Fibroblast of lung (primary cell): ENCODE measurements at places on chromosomes 1 and 21. TPM values are rescaled to one million over a fixed set of nuclear protein-coding genes. Genes with fewer than 3 reads are reported as not detected.
A peak's percentile ranks its signal among the peaks of the same experiment; 100 is the strongest.

Gene SGIP1
- 71.4 and 77.6 TPM in 2 replicates for polyA plus RNA-seq

Gene SLC6A9
- polyA plus RNA-seq = 3.3 and 3.4 TPM in 2 replicates

Gene HTR1D
- polyA plus RNA-seq = not detected in 2 replicates

DNA sequence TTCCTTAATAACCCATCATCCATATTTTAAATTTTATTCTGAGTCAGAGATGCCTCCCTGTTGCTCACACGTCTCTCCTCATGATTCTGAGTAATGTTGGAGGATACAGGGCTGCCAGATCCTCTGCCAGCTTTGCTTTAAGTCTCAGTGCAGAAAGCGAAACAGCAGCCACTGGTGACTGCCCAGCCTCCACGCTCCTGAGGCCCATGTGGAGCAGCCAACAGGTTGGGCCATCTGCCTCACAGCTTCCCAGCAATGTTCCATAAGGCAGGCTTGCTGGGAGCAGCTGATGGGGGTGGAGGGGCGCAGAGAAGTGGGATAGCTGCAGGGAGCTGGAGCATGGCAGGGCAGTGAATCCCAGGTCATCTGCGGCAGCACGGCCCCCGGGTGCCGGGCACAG is 104.2 kb downstream of the IGSF21 start:
- no peaks in the 10 kb centered on the region for H3K27me3 ChIP-seq
- no peaks in the 10 kb centered on the region for H3K36me3 ChIP-seq
- DNase-seq = no peak
- H3K27ac ChIP-seq = no peak overlapping the region

GRCh38 chr1:214312530-214313051 is 31.6 kb downstream of the SMYD2 start:
- peaks cover 2% of the 10 kb centered on the region for H3K4me1 ChIP-seq
- H3K27ac ChIP-seq = no peak overlapping the region
- no peak for DNase-seq
- no peak overlapping the region for H3K4me3 ChIP-seq

DNA sequence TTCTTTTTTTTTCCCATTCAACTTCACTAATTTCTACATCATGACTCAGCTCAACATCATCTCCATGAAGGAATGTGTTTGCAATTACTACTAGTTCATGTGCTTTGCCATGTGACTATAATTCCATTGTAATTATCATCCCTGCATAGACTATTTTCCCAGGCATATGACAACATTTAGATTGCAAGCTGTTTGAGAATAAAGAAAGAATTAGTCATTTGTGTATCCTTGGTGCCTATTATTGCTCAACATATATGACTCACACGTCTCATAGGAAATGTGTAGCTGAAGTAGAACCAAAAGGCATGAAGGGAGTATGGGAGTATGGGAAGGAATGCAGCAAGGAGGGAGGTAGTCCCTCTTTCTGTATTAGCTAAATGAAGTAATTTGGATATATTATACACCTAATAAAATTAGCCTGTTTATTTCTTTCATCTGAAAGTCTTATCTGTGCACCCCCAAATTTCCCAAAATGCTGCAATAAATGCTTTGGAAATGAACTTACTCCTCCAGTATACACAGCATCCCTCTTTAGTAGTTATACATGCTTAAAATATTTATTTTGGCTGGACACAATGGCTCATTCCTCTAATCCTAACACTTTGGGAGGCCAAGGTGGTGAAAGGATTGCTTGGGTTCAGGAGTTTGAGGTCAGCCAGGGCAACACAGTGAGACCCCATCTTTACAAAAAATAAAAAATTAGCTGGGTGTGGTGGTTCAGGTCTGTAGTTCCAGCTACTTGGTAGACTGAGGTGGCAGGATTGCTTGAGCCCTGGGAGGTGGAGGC is 316.9 kb upstream of the ADGRL4 start:
- H3K4me3 ChIP-seq = no peak overlapping the region
- peak overlapping the region; percentile 82 for H3K27ac ChIP-seq
- H3K36me3 ChIP-seq = no peaks in the 10 kb centered on the region
- no peaks in the 10 kb centered on the region for H3K27me3 ChIP-seq

- H3K27me3 ChIP-seq = no peaks in the 10 kb centered on the region
- no peaks in the 10 kb centered on the region for H3K36me3 ChIP-seq
- H3K4me3 ChIP-seq = no peak within 1 kb of the TSS
- DNase-seq = no peak
Observed at GRCh38 chr1:15475752-15476314, at the start of gene CELA2B. CELA2B (plus strand) TSS chr1:15476104; CDS start chr1:15476126, 22 bp downstream.

DNA sequence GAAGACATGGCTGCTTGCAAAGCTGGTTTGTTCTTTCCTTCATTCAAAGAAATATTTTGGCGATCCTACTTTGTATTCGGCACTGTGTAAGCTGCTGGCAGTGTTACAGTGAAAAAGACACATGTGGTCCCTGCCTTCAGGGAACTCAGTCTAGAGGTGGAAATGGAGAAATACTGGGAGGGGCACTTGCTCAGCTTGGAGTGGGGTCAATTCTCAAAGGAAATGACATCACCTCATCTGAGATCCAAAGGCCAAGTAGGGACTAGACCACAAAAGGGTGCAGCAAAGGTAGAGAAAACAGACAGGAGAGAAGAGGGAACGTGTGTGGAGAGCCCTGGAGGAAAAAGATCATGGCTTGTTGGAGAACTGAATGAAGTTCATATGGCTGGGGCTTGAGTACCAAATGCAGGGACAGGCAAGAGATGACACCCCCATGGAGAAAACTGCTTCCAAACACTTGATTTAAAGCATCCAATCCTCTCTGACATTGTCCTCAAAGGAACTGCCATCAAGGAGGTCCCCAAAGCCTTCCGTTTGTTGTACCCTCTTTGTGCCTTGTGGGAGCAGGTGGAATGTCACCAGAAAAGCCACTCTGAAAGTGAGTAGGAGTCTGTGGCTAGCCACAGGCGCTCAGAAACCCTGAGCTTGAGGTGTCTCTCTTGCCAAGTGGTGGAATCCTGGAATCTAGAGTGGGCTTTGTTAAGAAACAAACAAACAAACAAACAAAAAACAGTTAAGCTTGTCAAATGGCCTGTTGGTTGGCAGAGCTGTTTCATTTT is 48.3 kb upstream of the TDRD10 start:
- H3K27me3 ChIP-seq = no peaks in the 10 kb centered on the region
- peak overlapping the region; percentile 8 for H3K27ac ChIP-seq
- H3K36me3 ChIP-seq = peaks cover 5% of the 10 kb centered on the region
- H3K4me3 ChIP-seq = no peak overlapping the region
- peak; percentile 73 for DNase-seq

GRCh38 chr1:159889821-159890252 is 10.1 kb downstream of the CFAP45 start:
- no peak overlapping the region for H3K4me3 ChIP-seq
- no peaks in the 10 kb centered on the region for H3K36me3 ChIP-seq
- H3K27me3 ChIP-seq = no peaks in the 10 kb centered on the region
- peak; percentile 92 for DNase-seq
- H3K27ac ChIP-seq = peak overlapping the region; percentile 69

DNA sequence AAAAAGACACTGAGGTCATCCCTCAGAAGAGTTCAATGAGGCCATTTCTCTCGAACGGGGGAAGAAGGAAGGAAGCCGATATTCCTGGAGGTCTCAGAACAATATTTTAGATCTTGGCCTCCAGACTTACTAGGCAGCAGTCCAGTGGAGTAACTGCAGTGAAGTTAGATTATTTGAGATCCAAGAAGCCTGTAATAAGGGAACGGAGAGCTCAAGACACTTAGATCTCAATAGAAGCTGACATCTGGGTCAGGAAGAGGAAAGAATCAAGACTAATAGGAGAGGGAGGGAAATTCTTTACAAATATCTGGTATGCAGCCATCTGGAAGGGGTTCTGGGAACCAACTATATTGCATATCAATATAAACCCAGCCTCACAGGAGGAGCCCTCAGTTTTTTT is 13.6 kb upstream of the ENAH start:
- no peaks in the 10 kb centered on the region for H3K4me1 ChIP-seq
- no peak overlapping the region for H3K4me3 ChIP-seq
- H3K36me3 ChIP-seq = no peaks in the 10 kb centered on the region
- DNase-seq = no peak

GRCh38 chr1:50308878-50309277 is 114.4 kb downstream of the DMRTA2 start:
- no peaks in the 10 kb centered on the region for H3K4me1 ChIP-seq
- no peak overlapping the region for H3K4me3 ChIP-seq
- H3K27ac ChIP-seq = no peak overlapping the region
- H3K27me3 ChIP-seq = no peaks in the 10 kb centered on the region
- H3K36me3 ChIP-seq = no peaks in the 10 kb centered on the region
- peak; percentile 32 for DNase-seq

GRCh38 chr1:188089461-188089860 is 1260.7 kb downstream of the PLA2G4A start:
- DNase-seq = peak; percentile 6
- H3K4me1 ChIP-seq = no peaks in the 10 kb centered on the region
- no peaks in the 10 kb centered on the region for H3K27me3 ChIP-seq
- no peak overlapping the region for H3K4me3 ChIP-seq
- no peak overlapping the region for H3K27ac ChIP-seq
- no peaks in the 10 kb centered on the region for H3K36me3 ChIP-seq

- no peaks in the 10 kb centered on the region for H3K36me3 ChIP-seq
- H3K4me3 ChIP-seq = no peak overlapping the region
- H3K4me1 ChIP-seq = peaks cover 5% of the 10 kb centered on the region
- H3K27ac ChIP-seq = no peak overlapping the region
- peak; percentile 32 for DNase-seq
- no peaks in the 10 kb centered on the region for H3K27me3 ChIP-seq
Observed at GRCh38 chr1:93723110-93723509, 41.5 kb upstream of the BCAR3 start.

DNA sequence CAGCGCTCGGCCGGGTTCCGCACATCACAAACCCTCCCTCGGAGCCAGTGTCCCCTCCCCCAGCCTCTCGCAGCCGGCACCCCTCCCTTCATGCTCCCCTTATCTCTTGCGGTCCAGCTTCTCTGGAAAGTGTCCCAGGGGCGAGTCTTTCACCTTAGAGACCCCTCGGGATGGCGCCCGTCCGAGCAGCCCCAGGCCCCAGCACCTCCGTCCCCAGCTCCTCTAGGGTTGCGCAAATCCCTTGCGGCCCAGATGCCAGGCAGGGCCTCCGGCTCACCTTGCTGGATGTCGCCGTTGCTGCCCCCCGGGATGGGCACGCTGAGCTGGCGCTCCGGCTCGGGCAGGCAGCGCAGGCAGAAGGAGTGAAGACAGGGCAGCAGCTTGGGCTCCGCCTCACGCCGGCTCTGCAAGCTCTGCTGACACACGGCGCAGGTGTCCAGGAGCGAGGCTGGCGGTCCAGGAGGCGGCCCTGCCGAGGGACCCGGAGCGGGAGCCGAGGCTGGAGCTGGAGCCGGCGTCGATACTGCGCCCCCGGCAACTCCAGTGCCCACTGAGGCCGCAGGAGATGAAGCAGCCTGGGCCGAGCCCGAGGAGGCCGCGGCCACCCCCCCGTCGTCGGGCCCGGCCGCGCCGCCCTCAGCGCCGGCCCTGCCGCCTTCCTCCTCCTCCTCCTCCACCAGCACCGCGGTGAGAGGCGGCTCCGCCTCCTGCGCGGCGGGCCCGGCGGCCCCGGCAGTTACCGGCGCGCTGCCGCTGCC is 550 bp downstream of the TRIM33 start:
- H3K36me3 ChIP-seq = no peaks in the 10 kb centered on the region
- H3K27ac ChIP-seq = peak overlapping the region; percentile 64
- no peak for DNase-seq
- peak overlapping the region; percentile 97 for H3K4me3 ChIP-seq
- H3K27me3 ChIP-seq = no peaks in the 10 kb centered on the region
- H3K4me1 ChIP-seq = no peaks in the 10 kb centered on the region

DNA sequence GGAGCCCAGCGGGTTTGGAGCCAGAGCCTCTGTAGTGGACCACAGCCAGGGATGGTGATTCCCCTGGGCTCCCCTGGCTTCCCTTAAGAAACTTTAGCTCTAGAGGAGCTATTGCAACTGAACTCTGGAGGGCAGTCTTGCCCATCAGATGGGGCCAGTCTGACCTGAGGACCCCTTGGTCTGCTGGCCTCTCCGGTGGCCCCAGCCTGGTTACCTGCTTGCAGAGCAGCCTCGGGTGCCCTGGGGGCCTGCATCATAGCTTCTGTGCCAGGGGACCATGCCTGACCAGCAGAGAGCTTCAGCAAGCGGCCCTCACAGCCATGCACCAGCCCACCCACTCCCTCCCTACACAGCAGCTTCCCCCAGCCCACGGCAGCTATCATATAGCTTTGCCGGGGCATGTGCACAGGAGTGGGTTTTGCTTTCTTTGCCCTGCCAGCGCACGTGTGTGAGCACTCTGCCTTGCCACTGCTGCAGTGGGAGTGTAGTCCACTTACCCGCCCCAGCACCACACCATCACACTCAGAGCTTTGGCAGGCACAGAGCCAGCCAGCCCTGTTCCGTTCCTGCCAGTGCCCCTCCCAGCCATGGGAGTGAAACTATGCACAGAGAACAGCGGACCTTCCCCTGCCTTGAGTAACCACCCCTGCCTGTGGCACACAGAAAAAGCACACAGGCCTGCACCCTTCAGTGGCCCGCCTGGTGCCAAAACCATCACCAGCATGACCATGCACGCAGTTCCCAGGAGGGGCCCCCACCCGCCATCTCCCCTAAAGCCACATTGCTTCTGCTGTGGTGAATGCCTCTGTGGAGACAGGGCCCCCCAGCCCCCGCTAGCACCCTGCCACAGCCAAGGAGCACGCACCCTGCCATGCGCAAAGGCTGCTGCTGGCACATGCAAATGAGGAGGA is 442.9 kb upstream of the NEGR1 start:
- DNase-seq = no peak
- no peak overlapping the region for H3K4me3 ChIP-seq
- H3K27me3 ChIP-seq = no peaks in the 10 kb centered on the region
- no peaks in the 10 kb centered on the region for H3K4me1 ChIP-seq
- H3K27ac ChIP-seq = no peak overlapping the region
- H3K36me3 ChIP-seq = no peaks in the 10 kb centered on the region

GRCh38 chr1:201999625-202000238 is 10.7 kb upstream of the ELF3 start:
- H3K27me3 ChIP-seq = no peaks in the 10 kb centered on the region
- peak; percentile 52 for DNase-seq
- H3K4me3 ChIP-seq = no peak overlapping the region
- H3K4me1 ChIP-seq = no peaks in the 10 kb centered on the region

GRCh38 chr21:42988236-42988965 is 14.0 kb downstream of the PKNOX1 start:
- H3K4me3 ChIP-seq = no peak overlapping the region
- peak; percentile 67 for DNase-seq
- H3K27me3 ChIP-seq = no peaks in the 10 kb centered on the region
- H3K4me1 ChIP-seq = peaks cover 21% of the 10 kb centered on the region

DNA sequence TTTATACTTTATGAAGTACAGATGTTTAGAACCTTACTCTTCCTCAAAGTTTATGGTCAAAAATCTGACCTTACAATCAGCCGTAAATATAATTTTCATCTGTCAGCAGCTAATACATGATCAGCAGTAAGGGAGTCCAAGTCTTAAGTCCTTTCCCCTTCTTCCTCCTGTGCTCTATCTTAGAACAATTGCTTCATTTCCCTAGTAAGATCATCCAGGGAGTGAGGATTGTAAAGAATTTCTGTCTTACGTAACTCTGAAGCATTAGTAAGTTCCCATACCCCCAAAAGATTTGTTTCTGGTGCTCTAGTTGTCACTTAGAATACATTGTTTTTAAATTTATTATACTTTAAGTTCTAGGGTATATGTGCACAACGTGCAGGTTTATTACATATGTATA is 2.1 kb downstream of the SETDB1 start:
- H3K36me3 ChIP-seq = peaks cover 4% of the 10 kb centered on the region
- H3K27ac ChIP-seq = no peak overlapping the region
- no peak for DNase-seq

GRCh38 chr1:115196296-115196695 is 107.0 kb upstream of the TSPAN2 start:
- no peaks in the 10 kb centered on the region for H3K27me3 ChIP-seq
- DNase-seq = no peak
- no peak overlapping the region for H3K4me3 ChIP-seq
- H3K36me3 ChIP-seq = no peaks in the 10 kb centered on the region
